ENCODE measurements at places on chromosomes 13 and 19.

DNA sequence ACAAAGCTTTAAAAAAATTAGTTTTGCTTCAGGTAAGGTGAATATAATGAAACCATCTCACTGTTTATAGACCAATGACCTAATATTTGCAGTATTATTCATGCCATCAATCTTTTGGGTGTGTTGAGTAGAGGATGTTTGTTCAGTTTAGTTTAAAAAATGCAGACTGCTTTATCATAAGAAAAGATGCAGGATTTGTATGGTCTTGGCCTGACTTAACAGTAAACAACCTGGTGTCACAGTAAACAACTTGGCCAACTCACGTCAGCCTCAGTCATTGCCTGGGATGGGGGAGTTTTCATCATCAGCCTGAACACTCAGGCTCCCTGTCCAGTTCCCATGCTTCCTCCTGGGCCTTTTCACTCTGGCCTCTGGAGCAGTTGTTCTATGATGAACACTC, 55.1 kb downstream of the LMO7 start:
- DNase-seq, result no peak

- DNase-seq, result peak; percentile 67
Measured at GRCh38 chr19:49690656-49691242, at the start of gene CPT1C. Gene CPT1C (plus strand): TSS chr19:49691116. CDS start chr19:49692253, 1,137 bp downstream.

DNA sequence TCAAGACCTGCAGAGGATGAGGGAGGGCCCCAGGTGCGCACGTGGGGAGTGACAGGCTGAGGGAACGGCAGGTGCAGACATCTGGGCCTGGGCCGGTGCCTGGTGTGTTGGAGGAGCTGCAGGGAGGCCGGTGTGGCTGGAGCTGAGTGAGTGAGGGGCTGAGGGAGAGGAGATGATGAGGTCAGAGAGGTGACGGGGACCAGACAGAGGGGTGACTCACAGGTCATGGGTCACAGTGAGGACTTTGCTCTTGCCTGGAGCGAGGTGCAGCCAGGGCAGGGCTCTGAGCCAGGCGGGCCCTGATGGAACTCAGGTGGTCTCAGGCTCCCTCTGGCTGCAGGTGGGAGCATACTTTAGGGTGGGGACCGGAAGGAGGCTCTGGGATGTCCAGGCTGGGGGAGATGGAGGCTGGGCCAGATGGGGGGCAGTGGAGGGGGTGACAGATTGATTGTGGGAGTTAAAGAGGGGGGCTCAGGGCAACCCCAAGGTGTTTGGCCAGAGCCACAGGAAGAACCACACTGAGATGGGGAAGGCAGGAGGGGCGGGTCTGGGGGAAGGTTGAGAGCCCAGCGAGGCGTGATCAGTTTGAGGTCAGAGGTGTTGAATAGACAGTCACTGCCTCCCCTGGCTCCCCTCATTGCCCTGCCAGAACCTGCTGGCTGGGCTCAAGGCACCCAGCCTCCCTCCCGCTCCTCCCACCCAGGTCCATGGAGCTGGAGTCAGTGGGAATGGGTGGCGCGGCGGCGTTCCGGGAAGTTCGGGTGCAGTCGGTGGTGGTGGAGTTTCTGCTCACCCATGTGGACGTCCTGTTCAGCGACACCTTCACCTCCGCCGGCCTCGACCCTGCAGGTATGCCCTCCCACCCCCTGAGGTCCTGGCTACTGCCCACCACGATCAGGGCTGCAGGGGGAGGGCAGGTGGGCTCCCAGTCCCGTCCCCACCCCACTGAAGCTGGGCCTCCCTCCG, 8.4 kb downstream of the ARHGAP33 start:
- no peak for DNase-seq

GRCh38 chr13:50941146-50941545, 31.6 kb downstream of the RNASEH2B start:
- no peak for DNase-seq

GRCh38 chr13:51738226-51738905, 65.6 kb downstream of the DHRS12 start:
- no peak for DNase-seq

DNA sequence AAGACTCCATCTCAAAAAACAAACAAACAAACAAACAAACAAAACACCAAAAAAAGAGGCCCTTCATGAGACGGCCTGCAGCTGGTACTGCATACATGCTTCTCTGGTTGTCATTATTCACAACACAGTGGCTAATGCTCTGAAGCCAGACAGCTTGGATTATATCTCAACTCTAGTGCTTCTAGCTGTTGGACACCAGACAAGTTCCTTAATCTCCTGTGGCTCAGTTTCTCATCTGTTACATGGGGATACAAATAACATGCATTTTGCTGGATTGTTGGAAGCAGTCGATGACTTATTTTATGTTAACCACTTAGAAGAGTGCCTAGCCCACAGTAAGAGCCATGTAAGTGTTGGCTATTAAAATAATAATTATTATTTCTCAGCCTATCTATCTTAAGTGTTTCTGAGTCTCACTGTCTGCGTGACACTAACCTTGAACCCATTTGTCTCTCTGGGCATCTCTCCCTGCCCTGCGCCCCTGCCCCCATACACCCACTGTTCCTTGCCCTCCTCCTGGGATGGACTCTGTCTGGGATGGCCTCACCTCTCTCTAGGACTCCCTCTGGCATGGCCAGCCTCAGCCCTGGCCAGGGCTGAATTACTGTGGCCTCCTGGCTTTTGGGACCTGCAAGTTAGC, 3.1 kb upstream of the JUNB start:
- no peak for DNase-seq

DNA sequence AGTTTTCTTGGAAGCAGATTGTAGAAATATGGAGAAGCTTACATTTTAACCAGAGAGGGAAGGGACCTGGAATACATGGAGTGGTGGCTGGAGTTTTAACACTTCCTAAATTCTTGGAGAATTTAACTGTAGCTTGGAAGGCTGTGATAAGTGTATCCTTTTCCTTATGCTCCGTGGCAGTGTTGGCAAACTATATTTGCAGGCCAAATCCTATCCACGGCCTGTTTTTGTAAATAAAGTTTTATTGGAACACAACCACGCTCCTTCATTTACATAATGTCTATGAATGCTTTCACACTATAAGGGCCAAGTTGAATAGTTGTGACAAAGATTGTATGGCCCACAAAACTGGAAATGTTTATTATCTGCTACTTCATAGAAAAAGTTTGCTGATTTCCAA, 110.6 kb upstream of the MIR17HG start:
- no peak for DNase-seq

- no peak for DNase-seq
Measured at GRCh38 chr13:106493533-106494220, 41.8 kb downstream of the EFNB2 start.

DNA sequence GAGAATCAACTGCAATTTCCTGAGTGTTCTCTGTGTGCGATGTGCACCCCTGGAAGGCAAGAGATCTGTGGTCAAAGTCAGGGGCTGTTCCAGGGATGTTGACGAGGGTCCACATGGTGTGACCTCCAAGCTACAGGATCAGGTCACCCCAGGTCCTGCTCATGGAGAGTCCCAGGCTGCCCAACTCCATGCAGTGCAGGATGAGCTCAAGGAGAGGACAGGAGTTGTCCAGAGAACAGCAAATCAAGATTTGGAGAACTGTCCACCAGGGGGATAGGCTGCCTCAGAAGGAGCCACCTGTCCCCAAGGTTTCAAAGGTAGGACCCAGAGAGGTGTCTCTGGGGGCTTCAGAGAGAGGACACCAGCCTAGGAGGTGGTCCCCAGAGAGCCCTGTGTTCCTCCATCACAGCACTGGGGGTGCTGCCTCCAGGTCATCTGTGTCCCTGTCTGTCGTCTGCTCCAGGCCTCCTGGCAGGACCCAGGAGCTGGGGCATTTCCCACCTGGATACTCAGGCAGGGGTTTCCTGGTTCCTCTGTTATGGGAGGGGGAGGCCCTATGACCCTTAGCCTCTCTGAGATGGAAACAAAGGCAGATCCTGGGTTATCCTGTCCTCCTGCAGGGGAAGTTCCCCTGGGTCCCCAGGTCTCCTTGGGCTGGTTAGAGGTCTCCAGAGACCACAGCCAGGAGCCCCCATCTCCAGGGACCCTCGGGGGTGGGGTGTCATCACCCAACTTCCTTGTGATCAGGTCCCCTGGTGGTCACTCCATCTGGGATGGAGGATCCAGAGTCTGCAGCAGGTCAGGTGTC, 2.1 kb upstream of the CEACAM7 start:
- no peak for DNase-seq

- DNase-seq, result peak; percentile 54
Measured at GRCh38 chr13:51895906-51896888, 34.4 kb downstream of the CCDC70 start.

DNA sequence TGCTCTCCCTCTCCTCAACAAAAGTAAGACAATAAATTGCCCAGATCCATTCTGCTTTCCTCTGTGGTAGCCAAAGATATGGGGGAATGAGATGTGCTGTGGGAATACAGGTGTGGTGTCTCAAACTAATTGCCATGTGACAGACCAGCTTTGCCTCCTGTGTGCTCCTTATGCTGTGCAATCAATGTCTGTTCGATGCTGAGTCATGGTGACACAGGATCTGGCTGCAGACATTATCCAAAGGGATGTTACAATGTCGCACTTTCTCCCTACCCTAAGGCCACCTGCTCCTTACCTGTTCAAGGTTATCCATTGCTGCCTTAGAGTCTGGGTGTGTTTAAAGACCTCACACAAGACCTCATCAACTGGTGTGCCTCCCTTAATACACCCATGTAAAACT, 32.5 kb downstream of the FGF14 start:
- no peak for DNase-seq

DNA sequence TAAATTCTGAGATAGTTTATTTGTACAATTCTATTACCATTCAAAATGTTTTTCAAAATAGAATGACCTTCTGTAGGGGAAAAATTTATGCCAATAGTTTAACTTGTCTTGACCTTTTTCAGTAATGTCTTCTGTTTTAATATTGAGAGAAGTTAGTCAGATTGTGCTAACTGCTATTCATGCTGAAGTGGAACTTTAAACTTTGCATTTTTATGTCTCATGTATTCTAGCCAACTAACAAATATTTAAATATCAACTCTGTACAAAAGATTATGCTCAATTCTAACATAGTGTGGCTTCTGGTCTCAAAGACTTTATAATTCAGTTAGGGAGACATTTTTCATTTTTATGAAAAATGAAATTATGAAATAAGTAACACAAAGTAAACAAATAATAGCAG, 94.2 kb downstream of the WDFY2 start:
- no peak for DNase-seq

DNA sequence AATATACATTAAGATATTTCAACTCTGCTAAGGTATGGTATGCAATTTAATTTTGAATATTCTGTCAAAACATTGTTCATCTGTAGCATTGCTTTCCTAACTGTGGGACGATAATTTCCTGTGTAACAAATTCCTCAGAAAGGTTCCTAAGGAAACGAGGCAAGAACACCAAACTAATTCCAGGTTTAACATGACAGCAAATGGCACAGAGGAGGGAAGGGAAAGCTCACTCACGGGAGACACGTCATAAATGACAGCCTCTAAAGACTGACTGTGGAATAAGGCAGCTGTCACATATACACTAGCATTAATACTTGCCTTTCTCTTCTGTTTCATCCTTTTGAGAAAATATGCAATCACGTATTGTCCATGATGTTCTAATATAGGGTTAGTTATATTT, 380.6 kb downstream of the LIG4 start:
- DNase-seq, result no peak

- DNase-seq, result no peak
Measured at GRCh38 chr13:73138276-73138637, 79.5 kb downstream of the KLF5 start.

- DNase-seq, result no peak
Measured at GRCh38 chr19:1910177-1910576, 5.0 kb downstream of the ADAT3 start.

- no peak for DNase-seq
Measured at GRCh38 chr19:13963603-13964105, 11.3 kb downstream of the DCAF15 start.

- no peak for DNase-seq
Measured at GRCh38 chr13:75508002-75508548, 26.1 kb upstream of the TBC1D4 start.

GRCh38 chr19:23095418-23095817, 21.4 kb upstream of the ZNF730 start:
- DNase-seq, result no peak

DNA sequence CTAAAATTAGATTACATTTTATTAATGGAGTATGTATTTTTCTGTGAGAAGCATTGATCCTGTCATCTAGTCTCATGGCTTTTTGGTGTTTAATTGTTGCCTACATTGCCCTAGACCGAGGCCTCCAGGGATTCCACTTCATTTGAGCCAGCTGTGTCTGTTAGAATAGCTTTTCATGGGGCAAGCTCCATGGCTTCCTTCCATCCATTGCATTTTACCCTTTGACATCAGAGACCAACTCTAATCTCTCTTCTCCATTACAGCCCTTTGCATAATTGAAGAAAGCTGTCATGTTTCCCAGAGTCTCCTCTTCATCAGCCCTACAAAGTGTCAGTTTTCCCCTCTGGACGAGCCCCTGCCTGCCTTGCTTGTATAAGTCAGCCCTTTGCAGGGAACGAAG, 70.6 kb downstream of the MTUS2 start:
- DNase-seq, result no peak

DNA sequence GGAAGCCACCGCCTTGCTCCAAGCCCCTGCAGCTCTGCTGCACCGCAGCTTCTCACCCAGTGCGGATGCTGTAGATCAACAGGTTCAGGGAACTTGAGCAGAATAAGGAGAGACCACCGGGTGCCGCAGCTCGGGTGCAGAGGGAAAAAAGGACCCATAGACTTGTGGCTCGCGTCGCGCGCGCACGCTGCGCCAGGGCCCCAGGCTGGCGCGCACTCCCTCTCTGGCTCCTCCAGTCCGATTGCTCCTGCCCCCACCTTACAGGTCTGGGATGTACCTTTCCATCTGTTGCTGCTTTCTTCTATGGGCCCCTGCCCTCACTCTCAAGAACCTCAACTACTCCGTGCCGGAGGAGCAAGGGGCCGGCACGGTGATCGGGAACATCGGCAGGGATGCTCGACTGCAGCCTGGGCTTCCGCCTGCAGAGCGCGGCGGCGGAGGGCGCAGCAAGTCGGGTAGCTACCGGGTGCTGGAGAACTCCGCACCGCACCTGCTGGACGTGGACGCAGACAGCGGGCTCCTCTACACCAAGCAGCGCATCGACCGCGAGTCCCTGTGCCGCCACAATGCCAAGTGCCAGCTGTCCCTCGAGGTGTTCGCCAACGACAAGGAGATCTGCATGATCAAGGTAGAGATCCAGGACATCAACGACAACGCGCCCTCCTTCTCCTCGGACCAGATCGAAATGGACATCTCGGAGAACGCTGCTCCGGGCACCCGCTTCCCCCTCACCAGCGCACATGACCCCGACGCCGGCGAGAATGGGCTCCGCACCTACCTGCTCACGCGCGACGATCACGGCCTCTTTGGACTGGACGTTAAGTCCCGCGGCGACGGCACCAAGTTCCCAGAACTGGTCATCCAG, 964 bp downstream of the PCDH17 start:
- DNase-seq, result no peak

GRCh38 chr13:19860884-19861655, 2.4 kb downstream of the ZMYM5 start:
- DNase-seq, result peak; percentile 8

Measured in stimulated activated CD4-positive, alpha-beta T cell treated with anti-CD3 and anti-CD28 coated beads, Interleukin-4, amount 100 ng/mL, for 24 hours (primary cell).